Thoracic aorta (tissue), 2 donors: ENCODE measurements at places on chromosomes 12 and 14. TPM values are rescaled to one million over a fixed set of nuclear protein-coding genes. Genes with fewer than 3 reads are reported as not detected.

The ARG2 gene
- 2.8 TPM for total RNA-seq

The NTF3 gene
- total RNA-seq = 9.9 TPM

The CDK2 gene
- total RNA-seq = 18.0 TPM

The ETFRF1 gene
- total RNA-seq = 39.1 TPM

The TBX5 gene
- total RNA-seq = 0.21 TPM

The STAB2 gene
- total RNA-seq = not detected

The PRB2 gene
- not detected for total RNA-seq
